ENCODE measurements at places on chromosomes 5 and 9.
A peak's percentile ranks its signal among the peaks of the same experiment; 100 is the strongest.

DNA sequence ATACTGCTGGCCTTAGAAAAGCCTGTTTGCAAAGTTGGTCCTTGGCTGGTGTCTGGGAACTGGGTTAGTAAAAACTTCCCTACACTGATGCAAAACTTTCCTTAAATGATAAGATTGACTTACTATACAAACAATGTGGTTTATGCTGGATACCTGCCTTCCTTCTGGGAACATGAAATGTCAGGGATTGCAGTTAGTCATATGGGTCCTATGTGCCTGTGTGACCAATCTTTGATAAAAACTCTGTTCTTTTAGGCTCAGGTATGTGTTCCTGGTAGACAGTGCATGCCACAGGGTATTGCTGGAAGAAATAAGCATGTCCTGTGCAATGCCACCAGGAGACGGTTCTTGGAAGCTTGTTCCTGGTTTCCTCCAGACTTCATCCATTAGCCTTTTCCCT lies 173.3 kb downstream of the RMI1 start:
- DNase-seq, result no peak

DNA sequence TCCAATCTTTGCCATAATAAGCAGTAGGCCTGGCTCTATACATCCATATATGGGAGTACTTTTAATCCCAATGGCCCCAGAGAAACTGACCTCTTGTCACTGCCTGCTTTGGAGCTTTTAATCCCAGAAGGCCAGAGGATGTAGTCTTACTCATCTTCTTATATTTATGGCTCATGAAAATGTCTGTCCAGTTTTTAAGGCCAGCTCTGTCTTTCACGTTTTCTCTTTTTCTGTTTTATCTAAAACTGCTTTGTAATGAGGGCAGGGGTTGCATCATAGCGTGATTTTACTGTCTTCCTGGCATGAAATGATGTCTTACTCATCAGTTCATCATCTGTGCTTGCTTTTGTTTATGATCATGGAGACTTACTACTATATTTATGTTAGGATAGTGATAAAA lies 1094.9 kb downstream of the MAT2B start:
- DNase-seq, result no peak

DNA sequence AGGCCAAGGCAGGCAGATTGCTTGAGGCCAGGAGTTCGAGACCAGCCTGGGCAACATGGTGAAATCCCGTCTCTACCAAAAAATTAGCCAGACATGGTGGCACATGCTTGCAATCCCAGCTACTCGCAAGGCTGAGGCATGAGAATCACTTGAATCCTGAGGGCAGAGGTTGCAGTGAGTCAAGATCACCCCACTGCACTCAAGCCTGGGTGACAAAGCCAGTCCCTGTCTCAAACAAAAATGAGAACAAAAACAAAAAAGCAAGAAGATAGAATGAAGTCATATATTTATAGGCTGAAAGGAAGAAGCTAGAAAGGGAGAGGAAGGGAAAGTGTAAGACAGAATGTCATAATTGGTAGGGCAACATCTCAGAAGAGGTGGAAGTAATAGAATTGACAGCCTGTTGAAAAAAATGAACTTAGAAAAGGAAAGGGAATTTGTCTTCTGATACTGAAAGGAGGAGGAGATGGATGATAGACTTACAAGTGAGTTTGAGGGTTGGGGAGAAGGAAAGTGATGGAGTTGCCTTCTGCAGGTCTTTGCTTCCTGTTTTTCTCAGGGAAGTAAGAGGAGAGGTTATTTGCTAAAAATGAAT lies 32.2 kb downstream of the CARD6 start:
- no peak for DNase-seq

GRCh38 chr5:175305251-175305650 lies 138.7 kb downstream of the DRD1 start:
- DNase-seq, result no peak

- no peak for DNase-seq
These were observed 5.6 kb downstream of the CDX1 start for GRCh38 chr5:150172145-150172544.

DNA sequence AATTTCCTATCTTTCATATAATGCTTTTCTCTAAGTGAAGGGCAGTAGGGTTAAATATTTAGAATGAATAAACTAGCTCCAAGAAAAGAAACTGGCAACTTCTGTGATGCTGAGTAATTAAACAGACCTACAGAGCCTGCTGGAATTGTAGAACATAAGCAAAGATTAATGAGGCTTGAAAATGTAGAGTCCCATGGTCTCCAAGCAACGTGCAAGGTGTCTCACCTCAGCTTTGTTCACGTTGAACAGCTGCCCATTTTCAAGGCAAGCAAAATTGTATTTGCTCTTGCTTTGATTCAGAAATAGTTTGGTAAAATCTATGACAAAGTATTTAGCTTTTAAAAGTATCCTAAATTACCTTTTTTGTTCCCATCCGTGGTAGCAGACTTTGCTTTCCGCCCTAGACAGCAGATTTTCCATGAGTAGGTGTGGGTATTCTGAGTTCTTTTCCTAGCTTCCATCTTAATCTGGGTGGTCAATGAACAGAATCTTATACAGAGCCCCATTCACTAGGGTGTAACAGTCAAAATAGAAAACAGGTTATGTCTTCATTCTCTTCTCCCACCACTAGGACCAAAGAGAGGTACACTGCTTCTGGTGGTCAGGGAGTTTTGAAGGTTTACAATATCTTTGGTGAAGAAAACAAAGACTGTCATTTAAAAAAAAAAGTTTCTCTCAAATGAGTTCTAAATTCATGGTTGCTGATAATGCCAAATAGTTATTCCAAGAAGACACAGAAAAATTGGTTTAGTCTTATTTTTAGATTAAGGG lies 52.1 kb upstream of the TYRP1 start:
- DNase-seq, result no peak

- no peak for DNase-seq
These were observed 456.2 kb downstream of the RASEF start for GRCh38 chr9:82606492-82607382.

DNA sequence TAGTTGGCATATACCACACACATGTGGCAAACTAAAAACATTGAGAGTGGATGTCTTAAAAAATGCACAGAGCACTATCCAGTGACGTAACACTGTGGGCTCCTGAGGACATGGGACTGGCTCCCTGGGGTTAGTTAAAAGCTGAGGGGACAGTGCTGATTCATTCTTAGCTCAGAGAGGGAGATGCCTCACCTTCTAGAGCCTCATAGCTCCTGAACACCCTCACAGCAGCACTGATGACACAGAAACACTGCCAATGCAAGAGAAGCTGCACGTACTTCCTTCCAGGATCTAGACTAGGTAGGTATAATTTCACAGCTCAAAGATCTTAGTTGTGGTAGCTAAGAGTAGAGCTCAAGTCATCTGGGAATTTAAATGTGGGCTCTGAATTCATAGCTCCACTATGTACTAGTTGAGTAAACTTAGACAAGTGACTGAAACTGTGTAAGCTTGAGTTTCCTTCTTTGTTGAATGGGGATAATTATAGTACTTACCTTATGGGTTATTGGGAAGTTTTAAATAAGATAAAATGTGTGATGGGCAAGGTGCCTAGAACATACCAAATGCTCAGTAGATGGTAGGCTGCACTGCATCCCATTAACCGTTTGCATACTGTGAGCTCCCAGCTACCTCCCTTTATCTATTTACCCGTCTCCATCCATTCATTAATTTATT lies 279.9 kb downstream of the ASTN2 start:
- DNase-seq, result no peak

DNA sequence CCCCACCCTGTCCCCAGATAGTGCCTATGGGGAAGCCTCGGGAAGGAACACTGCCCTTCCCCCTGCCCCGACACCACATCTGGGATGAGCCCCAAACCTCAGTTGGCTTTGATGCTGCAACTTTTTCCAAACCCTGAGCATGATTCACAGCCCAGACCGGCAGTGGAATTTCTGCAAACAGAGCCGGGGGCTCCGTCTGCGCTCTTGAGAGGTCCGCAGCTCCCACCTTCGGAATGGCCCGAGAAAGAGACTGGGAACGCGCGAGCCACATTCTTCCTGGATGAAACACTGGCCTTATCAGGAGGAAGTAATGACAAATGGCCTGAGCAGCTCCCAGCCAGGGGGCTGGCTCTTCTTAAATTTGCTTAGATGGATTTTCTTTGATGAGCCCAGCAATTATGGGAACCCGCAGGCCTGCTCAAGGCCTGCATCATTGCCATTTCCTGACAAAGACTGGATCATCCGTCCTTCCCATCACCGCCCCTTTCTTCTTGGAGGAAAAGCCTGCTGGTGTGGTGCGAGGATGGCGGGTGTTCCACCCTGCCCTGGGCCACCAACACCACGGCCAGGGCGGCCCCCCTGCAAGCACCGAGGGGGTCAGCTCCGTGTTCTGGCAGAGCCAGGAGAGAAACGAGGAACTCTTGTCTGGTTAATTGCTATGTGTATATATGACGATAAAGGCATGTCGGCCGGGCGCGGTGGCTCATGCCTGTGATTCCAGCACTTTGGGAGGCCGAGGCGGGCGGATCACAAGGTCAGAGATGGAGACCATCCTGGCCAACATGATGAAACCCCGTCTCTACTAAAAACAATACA lies 38.8 kb upstream of the COL5A1 start:
- no peak for DNase-seq

DNA sequence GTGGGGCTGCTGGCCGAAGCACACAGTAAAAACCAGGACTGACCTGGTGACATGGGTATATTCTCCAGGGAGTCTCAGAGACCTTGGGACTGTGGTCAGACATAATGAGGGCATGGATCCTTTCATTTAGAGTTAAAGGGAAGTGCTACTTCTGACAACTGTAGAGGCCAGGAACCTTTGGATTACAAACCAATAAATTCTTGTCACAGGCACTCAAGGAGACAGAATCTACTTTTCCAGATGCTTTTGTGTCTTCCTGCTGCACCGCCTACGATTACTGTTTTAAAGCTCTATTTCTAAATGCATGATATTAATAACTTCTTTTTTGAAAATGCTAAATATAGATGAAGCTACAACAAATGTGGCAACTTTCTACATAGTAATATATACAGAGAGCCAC lies 106.5 kb upstream of the LPAR1 start:
- DNase-seq, result no peak

DNA sequence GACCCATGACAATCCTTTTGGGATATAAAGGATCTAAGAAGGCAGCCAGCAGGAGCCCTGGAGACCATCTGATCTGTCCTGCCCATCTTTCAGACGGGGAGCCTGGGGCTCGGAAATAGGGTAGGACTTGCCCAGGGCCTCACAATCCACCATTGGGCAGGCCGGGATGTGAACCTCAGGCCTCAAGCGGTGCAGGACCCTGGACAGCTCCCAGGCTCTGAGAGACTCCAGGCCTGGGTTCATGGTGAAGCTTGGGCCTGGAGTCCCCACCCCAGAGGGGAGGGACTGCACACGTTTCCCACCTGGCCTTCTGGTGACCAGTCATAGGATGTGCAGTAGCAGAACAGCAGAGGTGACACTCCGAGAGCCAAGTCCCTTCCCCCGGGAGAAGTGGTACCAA lies 36.6 kb upstream of the RAPGEF1 start:
- DNase-seq, result no peak

- DNase-seq, result no peak
These were observed 239.3 kb downstream of the CETN3 start for GRCh38 chr5:90170261-90170660.

GRCh38 chr9:136261686-136262430 lies 16.2 kb upstream of the QSOX2 start:
- no peak for DNase-seq

DNA sequence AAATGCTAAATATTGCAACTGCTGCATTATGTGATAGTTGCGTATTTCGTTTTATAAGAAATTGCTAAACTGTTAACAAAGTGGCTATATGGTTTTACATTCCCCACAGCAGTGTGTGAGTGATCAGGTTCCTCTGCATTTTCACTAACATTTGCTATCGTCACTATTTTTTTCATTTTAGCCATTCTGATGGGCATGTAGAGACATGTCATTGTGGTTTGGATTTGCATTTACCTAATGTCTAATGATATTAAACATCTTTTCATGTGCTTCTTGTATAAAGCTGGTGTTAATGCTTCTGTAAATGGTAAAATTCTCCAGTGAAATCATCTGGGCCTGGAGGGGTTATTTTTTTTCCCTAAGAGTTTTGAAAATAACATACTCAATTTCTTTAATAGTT lies 61.6 kb downstream of the ERCC6L2 start:
- no peak for DNase-seq

DNA sequence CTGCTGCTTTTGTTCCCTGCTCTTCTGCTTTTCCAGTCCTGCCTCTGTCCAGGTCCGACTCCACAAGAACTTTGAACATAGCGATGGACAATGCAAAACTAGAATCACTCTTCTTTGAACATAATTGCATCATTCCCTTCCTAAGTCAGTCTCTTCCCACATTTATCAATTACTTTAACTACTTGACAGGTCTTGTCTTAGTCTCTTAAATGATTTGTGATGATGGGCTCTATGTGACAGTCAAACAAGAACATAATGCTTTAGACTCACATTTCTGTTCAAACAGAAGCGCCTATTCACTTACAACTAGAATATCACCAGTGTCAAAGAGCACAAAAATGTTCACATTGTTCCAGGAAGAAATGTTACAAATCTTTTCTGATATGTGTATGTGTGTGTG lies 278.1 kb downstream of the SH3GL2 start:
- no peak for DNase-seq

DNA sequence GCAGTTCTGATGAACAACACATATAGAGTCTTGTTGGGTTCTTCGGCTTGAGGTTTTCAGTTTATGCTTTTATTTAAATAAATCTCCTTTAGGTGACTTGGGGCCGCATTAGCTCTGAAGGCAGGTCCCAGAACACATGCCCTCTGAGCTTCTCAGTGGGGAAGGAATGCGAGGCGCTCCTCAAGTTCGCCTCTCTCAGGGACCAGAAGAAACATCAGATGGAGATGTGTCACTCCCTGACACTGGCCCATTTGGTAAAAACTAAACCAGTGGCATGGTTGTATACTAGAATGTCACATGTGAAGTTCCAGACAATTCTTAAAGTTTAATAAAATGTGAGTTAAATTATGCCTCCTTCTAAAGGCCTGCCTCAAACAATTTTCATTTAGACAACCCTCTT lies 1.9 kb downstream of the MACROH2A1 start:
- DNase-seq, result no peak

GRCh38 chr5:119288379-119289033 lies 67.3 kb upstream of the TNFAIP8 start:
- no peak for DNase-seq

GRCh38 chr5:83513491-83513890 lies 41.9 kb downstream of the VCAN start:
- no peak for DNase-seq

DNA sequence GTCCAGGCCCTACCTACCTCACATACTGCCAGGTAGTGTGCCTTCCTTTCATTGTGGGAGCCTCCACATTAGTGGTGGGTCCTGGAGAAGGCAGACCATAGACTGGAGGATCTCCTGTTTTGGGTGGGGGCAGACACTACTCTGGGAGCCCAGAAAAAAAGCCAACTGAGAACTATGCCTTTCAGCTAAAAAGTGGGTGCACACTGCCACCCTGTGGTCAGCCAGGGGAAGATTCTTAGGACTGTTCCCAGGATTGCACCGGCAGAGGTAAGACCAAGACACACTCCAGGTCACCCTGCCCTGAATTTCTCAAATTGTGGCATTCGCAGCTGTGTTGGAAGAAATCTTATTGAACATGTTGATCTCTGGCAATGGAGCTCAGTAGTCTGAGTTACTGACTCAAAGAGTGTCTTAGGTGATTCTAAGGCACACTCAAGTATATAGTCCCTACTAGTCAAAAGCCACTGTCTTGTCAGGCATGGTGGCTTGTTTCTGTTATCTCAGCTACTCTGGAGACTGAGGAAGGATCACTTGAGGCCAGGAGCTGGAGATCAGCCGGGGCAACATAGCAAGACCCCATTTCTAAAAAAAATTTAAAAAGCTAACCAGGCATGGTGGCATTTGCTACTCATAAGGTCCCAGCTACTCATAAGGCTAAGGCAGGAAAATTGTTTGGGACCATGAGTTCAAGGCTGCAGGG lies 3.6 kb downstream of the SIGMAR1 start:
- peak; percentile 59 for DNase-seq
